ENCODE measurements at places on chromosomes 7 and 10. TPM values are rescaled to one million over a fixed set of nuclear protein-coding genes. Genes with fewer than 3 reads are reported as not detected.

DNA sequence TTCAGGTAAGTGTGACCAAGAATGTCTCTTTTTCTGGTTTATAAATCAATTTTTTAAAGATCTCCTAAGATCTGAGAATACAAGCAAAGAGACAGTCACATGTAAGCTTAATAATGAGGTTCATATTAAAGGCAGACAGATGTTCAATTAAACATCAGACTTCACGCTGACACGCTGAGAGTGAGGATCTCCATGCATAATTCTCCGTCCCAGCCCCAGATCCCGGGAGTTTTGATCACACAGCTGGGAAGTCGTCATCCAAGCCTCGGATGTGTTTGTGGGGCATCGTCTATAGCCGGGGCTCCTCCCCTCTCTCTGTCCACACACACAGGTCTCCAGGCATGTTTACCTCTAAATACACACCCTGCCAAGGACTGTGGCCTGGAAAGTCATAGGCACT is 223.2 kb downstream of the PTPRN2 start:
- DNase-seq = no peak
- H3K4me3 ChIP-seq = no peak overlapping the region
- no peaks in the 10 kb centered on the region for H3K4me1 ChIP-seq
- H3K27ac ChIP-seq = no peak overlapping the region
- peaks cover 2% of the 10 kb centered on the region for H3K36me3 ChIP-seq

DNA sequence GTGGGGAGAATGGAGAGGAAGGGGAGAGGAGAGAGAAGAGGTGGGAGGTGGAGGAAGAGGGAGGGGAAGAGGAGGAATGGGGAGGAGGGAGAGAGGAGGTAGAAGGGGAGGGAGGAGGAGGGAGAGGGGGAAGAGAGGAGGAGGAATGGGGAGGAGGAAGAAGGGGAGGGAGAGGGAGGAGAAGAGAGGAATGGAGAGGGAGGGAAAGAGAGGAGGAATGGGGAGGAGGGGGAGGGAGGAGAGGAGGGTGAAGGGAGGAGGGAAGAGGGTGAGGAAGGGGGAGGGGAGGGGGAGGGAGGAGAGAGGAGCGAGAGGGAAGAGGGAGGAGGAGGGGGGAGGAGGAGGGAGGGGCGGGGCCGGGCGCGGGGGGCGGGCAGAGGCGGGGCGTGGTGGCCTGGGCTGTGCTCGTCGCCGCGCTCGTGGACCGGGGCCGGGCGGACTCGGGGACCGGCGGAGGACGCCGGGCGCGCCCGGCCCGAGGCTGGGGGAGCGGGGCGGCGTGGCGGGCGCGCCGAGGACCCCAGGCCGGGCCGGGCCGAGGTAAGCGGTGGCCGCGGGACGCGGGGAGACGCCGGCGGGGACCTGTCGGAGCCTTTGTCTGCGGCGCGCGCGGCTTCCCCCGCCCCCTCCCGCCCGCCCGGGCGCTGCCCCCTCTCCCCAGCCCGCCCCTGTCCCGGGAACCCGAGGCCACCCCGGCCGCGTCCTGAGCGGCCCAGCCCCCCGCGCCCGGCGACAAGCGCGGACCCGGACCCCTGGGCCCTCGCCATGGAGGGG is at the start of gene SLC29A4:
TSS of gene SLC29A4 (plus strand) at position 401 of the 774 bp plus-strand sequence. CDS start 4,874 bp downstream, outside the sequence.
- H3K4me1 ChIP-seq = no peaks in the 10 kb centered on the region
- no peaks in the 10 kb centered on the region for H3K36me3 ChIP-seq
- H3K4me3 ChIP-seq = no peak within 1 kb of the TSS

- peak overlapping the region; percentile 46 for H3K27ac ChIP-seq
- H3K27me3 ChIP-seq = no peaks in the 10 kb centered on the region
- peak overlapping the region; percentile 33 for H3K4me3 ChIP-seq
- DNase-seq = no peak
- H3K36me3 ChIP-seq = peaks cover 20% of the 10 kb centered on the region
Observed at GRCh38 chr10:69359594-69359993, 57.1 kb downstream of the TACR2 start.

DNA sequence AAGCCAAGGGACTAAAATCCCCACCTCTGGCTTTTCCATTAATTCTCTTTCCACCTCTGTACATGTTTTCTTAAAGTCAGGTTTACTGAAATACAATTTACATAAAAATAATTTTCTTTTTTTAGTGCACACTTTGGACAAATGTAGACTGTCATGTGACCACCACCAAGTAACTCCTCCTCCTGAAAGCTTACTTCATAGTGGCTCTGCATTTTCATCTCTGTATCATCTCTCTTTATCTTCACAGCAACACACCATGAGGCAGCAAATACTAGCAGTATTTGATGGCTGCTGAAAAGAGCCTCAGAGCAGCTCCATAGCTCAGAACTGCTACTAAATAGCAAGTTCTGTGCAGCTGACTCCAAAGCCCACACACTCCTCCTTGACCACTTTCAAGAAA is 17.3 kb downstream of the WDFY4 start:
- H3K27me3 ChIP-seq = no peaks in the 10 kb centered on the region
- no peaks in the 10 kb centered on the region for H3K4me1 ChIP-seq
- no peak overlapping the region for H3K27ac ChIP-seq
- H3K36me3 ChIP-seq = no peaks in the 10 kb centered on the region
- no peak for DNase-seq
- no peak overlapping the region for H3K4me3 ChIP-seq

GRCh38 chr7:82506702-82507101 is 63.1 kb upstream of the CACNA2D1 start:
- H3K36me3 ChIP-seq = no peaks in the 10 kb centered on the region
- H3K27ac ChIP-seq = no peak overlapping the region

DNA sequence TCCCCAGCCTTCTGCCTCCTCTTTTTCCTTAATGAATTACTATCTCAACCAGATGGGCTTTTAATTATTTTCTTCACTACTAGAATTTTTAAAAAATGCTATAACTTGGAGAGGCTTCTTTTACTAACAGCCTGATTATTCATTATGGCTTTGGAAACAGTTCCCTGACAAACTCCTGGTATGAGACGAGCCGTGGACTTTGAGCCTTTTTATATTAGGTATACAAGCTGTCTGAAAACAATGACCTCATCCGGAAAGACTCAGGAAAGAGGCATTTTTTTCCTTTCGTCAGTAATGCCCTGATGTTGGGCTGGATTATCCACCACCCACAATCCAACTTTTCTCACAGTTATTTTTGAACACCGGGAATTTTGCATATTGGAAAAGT is 26.7 kb upstream of the ABLIM1 start:
- no peak overlapping the region for H3K4me3 ChIP-seq
- H3K27ac ChIP-seq = no peak overlapping the region
- H3K36me3 ChIP-seq = no peaks in the 10 kb centered on the region
- no peak for DNase-seq
- H3K27me3 ChIP-seq = no peaks in the 10 kb centered on the region

GRCh38 chr7:108972004-108972403 is 402.3 kb downstream of the DNAJB9 start:
- H3K4me3 ChIP-seq = no peak overlapping the region
- no peaks in the 10 kb centered on the region for H3K36me3 ChIP-seq
- no peaks in the 10 kb centered on the region for H3K4me1 ChIP-seq

GRCh38 chr10:72424561-72424960 is 69.8 kb upstream of the DNAJB12 start:
- H3K36me3 ChIP-seq = peaks cover 13% of the 10 kb centered on the region
- no peak for DNase-seq
- no peaks in the 10 kb centered on the region for H3K4me1 ChIP-seq
- H3K4me3 ChIP-seq = no peak overlapping the region

GRCh38 chr7:132430861-132431822 is 145.1 kb downstream of the PLXNA4 start:
- peak overlapping the region; percentile 31 for H3K27ac ChIP-seq
- no peaks in the 10 kb centered on the region for H3K36me3 ChIP-seq
- no peaks in the 10 kb centered on the region for H3K27me3 ChIP-seq
- peak; percentile 67 for DNase-seq

DNA sequence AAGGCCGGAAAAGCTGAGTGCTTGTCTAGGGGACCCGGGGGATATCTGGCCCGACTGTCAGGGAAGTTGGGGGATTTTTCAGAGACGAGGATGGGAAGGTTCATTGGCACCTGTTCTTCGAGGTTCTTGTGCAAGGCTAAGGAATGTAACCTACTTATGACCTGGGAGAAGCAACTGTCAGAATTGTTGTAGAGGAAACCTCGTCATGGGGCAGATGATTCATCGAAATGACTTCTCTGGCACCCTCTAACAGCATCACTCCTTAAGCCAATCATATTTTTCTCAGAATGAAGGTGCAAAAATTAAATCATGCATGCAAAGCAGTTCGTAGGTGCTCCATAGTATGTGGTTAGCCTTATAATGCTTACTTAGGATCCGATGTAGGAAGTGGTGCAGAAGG is 58.6 kb downstream of the PLXDC2 start:
- H3K4me3 ChIP-seq = no peak overlapping the region
- H3K4me1 ChIP-seq = no peaks in the 10 kb centered on the region
- no peaks in the 10 kb centered on the region for H3K27me3 ChIP-seq
- DNase-seq = no peak
- no peak overlapping the region for H3K27ac ChIP-seq

- no peaks in the 10 kb centered on the region for H3K27me3 ChIP-seq
- peak; percentile 66 for DNase-seq
- H3K36me3 ChIP-seq = peaks cover 4% of the 10 kb centered on the region
- peaks cover 44% of the 10 kb centered on the region for H3K4me1 ChIP-seq
- H3K4me3 ChIP-seq = peak overlapping the region; percentile 97
Observed at GRCh38 chr10:101693978-101694673, 844 bp downstream of the FBXW4 start.

GRCh38 chr7:122136078-122136477 is 8.0 kb downstream of the AASS start:
- H3K36me3 ChIP-seq = peaks cover 2% of the 10 kb centered on the region
- DNase-seq = no peak
- peaks cover 5% of the 10 kb centered on the region for H3K27me3 ChIP-seq
- H3K27ac ChIP-seq = no peak overlapping the region
- H3K4me1 ChIP-seq = peaks cover 9% of the 10 kb centered on the region
- H3K4me3 ChIP-seq = no peak overlapping the region

DNA sequence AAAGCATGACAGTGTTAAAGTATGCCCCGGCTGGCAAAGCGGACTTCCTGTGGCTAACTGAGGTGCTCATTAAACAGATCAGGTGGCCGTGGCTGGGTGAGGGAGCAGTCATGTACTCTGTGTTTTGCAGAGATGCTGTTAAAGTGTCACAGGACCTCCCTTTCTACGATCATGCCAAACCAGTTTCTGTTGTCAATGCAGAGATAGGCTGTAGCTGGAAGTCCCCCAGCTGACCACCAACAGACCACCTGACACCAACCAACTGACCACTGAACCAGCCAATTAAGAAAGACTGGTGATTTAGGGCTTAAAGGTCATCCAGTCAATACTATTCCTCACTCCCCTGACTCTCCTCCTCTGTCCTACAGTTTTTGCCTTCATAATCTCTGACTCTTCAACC is 431.1 kb upstream of the LRGUK start:
- H3K36me3 ChIP-seq = no peaks in the 10 kb centered on the region
- H3K27ac ChIP-seq = peak overlapping the region; percentile 80
- DNase-seq = no peak
- peaks cover 6% of the 10 kb centered on the region for H3K4me1 ChIP-seq
- H3K4me3 ChIP-seq = no peak overlapping the region
- no peaks in the 10 kb centered on the region for H3K27me3 ChIP-seq

DNA sequence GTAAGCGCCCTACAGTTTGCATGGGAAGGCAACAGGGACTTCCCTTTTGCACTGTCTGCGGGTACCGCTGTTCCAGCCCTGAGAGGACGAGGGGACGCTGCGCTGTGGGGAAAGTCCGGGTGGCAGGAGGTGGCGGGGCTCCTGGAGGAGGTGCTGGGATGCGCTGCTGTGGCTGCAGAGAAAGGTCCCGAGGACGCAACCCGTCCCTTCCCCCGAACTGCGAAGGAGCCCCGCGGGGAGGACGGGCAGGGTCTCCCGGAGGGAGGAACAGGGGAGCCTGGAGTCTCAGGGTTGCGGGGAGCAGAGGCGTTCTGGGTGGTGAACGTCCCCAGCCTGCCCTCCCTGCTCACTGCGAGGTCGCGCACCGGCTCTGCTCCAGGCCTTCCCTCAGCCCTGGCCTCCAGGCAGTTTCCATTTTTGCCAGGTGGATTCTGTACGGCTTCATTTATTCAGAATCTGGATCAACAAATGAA is 91.6 kb downstream of the CXCL12 start:
- H3K27me3 ChIP-seq = peaks cover 24% of the 10 kb centered on the region
- H3K4me3 ChIP-seq = no peak overlapping the region
- no peak for DNase-seq

TWIST1 gene
- 6.5 TPM for total RNA-seq

GLI3 gene
- 0.29 TPM for total RNA-seq

JAKMIP3 gene
- 2.7 TPM for total RNA-seq

CYP3A4 gene
- total RNA-seq = not detected

OTUD1 gene
- 13.3 TPM for total RNA-seq

All from activated T-cell treated with anti-CD3 and anti-CD28 coated beads, Interleukin-2, amount 50 U/mL, for 72 hours (primary cell).